ENCODE measurements at places on chromosomes 6 and 20.
A peak's percentile ranks its signal among the peaks of the same experiment; 100 is the strongest.

DNA sequence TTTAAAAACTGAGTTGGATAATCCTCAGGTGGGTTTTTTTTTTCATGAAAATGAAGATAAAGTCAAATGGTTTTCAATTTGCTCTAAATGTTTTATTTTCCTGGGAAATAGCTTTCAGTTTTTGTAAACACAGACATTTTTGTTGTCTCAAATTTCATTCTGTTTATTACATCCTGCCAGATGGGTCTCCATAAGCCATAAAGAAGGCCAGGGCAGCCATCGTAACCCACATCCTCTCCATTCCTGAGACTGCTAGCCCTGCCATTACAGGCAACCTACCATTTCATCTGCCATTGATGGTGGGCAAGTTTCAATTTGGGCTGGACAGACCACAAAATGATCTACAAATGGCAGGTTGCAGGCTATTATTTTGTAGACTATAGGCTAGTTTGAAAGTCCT, 60.8 kb downstream of the BTBD3 start:
- no peak for DNase-seq

- DNase-seq, result no peak
Measured at GRCh38 chr6:42344756-42345155, 107.0 kb downstream of the TRERF1 start.

DNA sequence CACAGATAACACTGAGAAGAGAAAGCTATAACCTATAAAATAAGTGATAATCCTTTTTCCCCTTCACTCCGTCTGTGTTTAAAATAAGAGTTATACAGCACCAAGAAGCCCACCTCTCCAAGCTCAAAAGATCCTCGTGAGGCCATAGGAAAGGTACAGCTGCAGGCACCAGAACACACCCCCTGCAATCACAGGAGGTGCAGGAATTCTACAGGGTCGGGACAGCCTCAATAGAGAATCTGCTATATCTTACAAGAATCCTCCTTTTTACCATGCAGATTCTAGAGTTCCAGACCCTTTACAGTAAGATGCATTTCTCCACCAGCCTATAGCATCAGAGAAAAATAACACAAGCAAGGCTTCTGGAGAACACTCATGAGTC, 5.0 kb upstream of the ADGRF1 start:
- no peak for DNase-seq

GRCh38 chr6:121826156-121826810, 390.8 kb downstream of the GJA1 start:
- peak; percentile 97 for DNase-seq

GRCh38 chr6:3665608-3666007, 85.9 kb downstream of the PXDC1 start:
- DNase-seq, result no peak

DNA sequence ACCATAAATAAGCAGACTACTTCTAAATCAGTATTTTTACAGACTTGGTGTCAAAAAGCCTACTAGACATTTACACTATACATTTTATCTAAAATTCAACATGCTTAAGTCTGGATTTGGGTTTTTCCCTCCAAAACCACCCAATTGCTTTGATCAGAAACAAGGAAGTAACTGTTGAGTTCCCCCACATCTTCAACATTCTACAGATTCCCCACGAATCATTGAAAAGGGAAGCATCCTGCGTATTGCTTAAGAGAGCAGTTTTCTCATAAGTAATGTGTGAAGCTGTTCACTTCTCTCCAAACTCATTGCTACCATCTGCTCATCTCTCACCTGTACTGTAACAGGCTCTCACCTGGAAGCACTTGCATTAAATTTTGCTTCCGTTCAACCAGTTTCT, 36.4 kb upstream of the RNF144B start:
- peak; percentile 30 for DNase-seq

DNA sequence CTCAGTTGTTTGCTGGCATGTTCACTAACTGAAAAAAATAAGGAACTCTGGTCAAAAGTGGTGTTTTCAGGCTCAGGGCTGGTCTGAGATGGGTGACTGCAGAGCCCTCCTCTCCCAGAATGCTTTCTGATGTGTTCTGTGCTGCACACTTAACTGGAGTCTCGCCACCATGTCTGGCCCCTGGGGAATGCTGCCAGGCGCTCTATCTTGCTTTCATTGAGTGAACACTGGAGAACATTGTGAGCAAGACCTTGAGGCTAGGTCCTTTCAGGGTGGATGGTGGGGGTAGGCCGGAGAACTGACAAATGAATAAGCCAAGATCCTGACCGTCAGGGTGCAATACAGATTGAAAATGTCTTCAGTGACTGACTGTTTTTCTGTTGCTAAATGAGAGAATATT, 19.5 kb downstream of the PANK2 start:
- no peak for DNase-seq

- DNase-seq, result no peak
Measured at GRCh38 chr6:16372029-16372776, 133.8 kb downstream of the GMPR start.

- no peak for DNase-seq
Measured at GRCh38 chr20:50655311-50655880, 35.9 kb downstream of the RIPOR3 start.

GRCh38 chr6:168871642-168872315, 381.9 kb downstream of the THBS2 start:
- no peak for DNase-seq

DNA sequence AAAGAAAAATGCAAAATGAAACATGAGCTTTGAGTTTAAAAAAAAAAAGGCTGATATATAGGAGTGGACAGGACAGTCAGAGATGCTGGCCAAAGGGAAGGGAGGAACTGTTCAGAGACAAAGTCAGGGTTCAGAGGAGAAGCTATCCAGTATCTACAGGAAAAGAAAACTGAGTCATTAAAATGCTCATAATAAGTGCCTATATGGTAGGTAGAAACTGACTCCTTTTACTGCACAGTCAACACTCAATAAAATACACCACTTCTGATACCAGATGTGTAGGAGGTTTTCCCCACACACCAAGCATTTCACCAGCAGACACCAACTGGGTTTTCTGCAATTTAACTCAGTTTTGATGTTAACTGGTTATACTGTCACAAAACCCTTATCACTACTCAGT, 32.9 kb downstream of the FRK start:
- no peak for DNase-seq

- peak; percentile 67 for DNase-seq
Measured at GRCh38 chr20:47196091-47197081, 160.1 kb downstream of the ZMYND8 start.

GRCh38 chr20:59955131-59955796, 3.0 kb upstream of the CDH26 start:
- peak; percentile 47 for DNase-seq

GRCh38 chr20:9348316-9348715, 166.1 kb upstream of the LAMP5 start:
- no peak for DNase-seq

GRCh38 chr6:89826029-89826528, 3.6 kb upstream of the CASP8AP2 start:
- peak; percentile 9 for DNase-seq

DNA sequence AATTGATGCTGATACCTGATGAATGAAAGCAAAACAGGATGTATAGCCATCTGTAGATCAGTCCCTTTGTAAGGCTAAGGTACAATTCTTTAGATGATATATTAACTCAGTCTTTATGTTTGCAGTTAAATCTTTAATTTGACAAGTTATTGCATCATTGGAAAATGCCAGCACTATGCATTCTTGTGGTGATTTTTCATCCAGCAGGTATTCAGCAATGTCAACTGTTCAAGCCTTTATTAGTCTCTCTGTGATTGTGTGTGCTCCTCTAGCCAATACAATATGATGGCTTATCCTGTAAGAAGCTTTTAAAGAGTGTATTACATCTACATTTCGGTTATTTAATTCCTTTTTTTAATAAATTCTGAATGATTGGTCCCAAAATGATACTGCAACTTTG, 34.3 kb downstream of the HLA-DMB start:
- DNase-seq, result peak; percentile 42

- no peak for DNase-seq
Measured at GRCh38 chr6:148502083-148502772, 159.6 kb downstream of the SASH1 start.

GRCh38 chr6:71333697-71334096, 45.1 kb downstream of the OGFRL1 start:
- DNase-seq, result peak; percentile 85

DNA sequence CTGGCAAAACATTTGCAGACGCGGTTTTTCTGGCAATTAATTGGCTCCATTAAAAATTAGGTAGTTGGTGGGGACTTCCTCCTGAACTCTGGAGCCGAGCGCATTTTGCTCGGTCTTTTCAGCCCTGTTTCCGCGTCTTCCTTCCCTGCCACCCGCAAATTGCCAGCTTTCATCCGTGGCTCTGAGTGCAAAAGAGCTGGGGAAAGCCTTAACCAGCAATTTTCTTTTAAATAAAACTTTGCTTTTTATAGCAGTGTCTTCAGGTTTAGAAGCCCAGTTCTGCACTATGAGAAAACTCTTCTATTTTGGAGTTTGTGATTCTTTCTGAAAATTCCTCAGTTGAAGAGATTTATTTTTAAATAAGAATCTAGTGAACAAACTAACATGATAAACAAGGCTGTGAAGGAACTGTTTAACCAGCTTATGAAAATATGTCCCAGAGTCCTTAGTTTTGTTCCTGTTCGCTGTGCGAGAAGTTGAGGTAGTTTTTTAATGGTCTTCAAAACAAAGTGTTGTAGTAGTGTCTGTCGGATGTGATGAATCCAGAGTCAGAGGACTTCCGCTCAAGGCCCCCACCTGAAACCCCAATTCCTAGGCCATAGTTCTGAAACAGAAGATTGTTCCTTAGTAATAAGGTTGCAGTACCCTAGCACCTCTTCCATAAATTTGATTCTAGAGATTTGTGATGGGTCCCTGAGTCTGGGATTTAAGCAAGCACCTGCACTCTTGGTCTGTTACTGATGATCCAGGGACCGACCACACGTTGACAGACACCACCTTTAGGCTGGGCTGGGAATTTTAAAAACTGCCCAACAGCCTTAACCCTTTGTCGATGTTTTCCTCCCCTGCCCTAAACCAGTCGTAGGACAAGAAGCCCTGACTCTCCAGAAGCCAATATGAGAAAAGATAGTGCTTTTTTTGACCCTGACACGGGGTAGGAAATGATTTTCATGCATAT, 950 bp downstream of the KCTD20 start:
- DNase-seq, result peak; percentile 32

DNA sequence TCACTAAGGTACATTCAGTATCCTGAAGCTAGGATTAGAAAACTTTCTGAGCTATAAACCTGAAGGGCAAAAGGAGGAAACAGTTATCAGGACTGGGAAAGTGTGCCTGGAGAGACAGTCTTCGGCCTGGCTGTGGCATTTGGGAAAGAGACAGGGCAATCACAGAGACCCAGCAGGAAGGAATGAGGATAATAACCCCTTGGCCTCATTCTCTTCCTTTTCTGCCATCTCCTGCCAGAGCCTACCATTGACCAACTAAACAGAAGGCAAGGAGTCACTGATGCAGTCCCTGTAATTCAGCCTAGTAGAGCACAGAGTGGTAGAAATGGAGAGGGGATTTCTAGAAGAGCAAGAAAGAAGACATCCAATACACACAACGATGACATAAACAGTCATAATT, 359.4 kb downstream of the HDGFL1 start:
- no peak for DNase-seq
